ENCODE measurements at places on chromosomes 2 and 18.
A peak's percentile ranks its signal among the peaks of the same experiment; 100 is the strongest.

- DNase-seq = peak; percentile 3
Measured at GRCh38 chr2:124426625-124427024, 401.5 kb downstream of the CNTNAP5 start.

DNA sequence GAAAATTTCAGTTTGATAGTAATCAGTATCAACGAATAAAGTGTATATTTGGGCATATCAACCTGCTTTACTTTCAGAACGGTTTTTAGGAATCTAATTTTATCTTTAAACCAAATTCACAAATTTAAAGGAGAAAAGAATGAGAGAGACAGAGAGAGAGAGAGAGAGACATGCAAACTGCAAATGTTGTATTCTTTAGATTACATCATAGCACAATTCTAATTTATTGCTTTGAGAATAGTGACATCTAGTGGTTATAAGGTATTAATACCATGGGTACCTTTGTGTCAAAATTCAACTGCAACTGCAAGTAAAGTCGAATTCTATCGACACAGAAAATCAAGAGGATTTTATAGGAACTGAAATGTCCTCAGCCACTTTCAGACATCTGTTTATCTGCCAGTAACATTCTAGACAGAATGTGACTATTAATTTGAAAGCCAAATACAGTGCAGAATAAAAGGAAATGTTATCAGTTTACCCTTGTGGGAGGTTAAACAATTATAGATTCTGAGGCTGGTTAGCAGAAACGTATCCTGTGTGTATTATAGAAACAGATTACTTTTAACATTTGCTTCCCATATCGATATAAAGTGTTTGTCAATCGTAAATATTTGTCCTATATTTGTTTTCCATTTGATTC, 529.8 kb upstream of the VRK2 start:
- no peak for DNase-seq

DNA sequence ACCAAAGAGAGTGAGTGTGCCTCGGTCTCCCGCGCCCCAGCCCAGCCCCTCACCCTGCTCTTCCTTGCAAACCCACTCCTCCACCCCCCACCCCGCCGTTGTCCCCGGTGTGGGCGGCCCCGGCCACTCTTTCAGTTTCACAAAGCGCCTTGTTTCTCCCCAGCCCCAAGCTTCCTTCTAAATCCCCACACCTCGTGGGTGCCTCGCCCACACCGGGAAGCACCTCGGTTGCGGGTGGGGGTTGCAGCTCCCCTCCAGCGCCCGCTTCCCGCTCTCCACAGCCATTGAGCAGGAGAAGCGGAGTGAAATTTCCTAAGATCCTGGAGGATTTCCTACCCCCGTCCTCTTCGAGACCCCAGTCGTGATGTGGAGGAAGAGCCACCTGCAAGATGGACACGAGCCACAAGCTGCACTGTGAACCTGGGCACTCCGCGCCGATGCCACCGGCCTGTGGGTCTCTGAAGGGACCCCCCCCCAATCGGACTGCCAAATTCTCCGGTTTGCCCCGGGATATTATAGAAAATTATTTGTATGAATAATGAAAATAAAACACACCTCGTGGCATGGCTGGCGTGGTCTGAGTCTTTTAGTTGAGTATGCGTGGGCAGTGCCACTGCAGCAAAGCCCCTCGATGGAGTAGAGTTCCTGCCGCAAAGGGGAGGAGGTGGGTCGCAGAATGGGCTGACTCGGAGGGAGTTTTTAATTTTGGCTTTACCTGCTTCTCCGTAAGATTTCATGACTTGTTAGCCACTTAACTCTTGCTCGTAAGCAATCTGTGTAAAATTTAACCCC, 848 bp downstream of the TMSB10 start:
- no peak for DNase-seq

GRCh38 chr2:51149725-51150124, 117.8 kb upstream of the NRXN1 start:
- DNase-seq = no peak

- DNase-seq = no peak
Measured at GRCh38 chr18:8411492-8411891, 197.7 kb upstream of the RAB12 start.

DNA sequence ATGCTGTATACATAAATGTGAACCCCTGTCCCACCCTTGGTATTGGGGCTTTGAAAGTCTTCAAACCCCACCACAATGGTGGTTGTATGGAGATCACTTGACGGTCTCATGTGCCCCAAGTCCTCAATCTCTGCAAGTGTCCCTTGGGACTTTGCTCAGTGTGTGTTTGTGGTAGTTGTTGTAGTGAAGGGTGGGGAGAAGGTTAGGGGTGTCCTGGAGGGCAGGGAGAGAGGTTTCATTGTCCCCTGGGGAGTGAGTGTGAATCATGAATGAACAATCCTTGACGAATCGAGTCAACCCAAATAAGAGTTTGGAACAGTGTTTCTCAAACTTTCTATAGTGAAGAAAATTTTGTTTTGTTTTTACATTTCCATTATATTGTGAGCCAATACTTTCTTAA, 28.1 kb downstream of the COL4A3 start:
- no peak for DNase-seq

- no peak for DNase-seq
Measured at GRCh38 chr18:63951302-63951705, 2.2 kb downstream of the HMSD start.

- DNase-seq = no peak
Measured at GRCh38 chr2:83113953-83114352, 1345.1 kb downstream of the SUCLG1 start.

GRCh38 chr2:12781329-12781728, 64.6 kb downstream of the TRIB2 start:
- DNase-seq = no peak

GRCh38 chr2:12881952-12882351, 165.2 kb downstream of the TRIB2 start:
- no peak for DNase-seq

- peak; percentile 17 for DNase-seq
Measured at GRCh38 chr2:129240061-129240460, 739.4 kb upstream of the RAB6C start.

DNA sequence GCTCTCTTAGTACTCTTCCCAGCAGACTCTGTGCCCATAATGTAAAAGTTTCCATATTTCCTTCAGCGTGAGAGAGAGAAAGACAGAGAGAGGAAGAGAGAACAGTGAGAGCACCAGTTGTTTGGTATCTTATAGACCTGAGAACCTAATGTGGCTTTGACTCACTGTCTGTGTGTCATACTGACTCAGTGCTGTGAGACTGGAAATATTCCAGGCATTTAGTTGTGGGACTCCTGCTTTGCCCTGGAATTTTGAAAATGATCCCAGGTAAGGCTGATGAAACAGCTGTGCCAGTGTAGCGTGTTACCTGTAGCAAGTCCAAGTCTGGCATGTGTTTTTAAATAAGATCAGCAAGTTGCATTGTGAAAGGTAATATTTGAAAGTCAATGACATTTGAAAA, 87.9 kb upstream of the KCNH7 start:
- no peak for DNase-seq

DNA sequence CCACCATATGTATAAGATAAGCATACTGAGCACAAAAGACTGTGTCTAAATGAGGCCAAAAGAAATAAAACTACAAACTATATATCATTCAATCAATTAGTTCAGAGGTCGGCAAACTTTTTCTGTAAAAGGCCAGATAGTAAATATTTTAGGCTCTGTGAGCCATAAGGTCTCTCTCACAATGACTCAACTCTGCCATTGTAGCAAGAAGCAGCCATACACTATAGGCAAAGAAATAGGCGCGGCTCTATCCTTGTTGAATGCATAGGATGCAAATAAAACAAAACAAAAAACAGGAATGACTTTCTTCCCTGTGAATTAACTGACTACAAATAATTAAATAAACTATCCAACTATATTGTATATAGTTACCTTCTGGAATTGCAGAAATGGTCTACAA, 8.6 kb upstream of the CCDC88A start:
- no peak for DNase-seq

- DNase-seq = no peak
Measured at GRCh38 chr2:44545005-44545404, 183.3 kb downstream of the CAMKMT start.

DNA sequence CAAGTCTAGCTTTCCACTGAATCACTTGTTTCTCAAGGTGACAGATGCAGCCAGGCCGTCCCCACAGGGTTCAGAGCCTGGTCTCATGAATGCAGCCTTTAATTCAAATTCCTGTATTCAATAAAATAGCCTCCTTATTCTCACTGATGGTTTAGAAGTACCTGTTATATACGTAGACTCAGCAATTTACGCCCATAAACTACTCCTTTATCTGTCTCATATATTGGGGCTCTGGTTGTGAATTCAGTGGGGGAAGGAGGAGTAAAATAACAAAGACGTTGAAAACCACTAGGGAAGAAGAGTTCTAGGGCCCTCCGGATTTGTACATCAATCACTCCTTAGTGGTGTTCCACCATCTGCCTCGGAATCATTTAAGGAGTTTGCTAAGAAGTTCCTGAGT, 1.7 kb downstream of the OBSL1 start:
- DNase-seq = no peak

GRCh38 chr2:14749884-14750283, 117.4 kb downstream of the LRATD1 start:
- DNase-seq = no peak

DNA sequence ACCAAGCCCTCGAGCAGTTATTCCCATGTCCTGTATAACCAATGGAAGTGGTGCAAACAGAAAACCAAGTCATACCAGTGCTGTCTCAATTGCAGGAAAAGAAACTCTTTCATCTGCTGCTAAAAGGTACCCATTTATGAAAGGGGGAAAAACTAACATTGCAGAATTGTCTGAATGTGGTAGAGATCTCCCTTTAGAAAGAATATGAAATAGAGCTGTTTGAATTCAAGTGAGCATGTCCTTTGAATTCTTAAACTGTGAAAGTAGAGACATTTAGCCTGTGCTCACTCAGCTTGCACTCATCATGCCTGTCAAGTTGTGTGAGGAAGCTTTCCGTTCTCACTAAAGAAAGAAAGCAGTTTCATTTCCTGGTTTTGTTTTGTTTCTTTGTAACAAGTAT, 87.4 kb downstream of the EML4 start:
- no peak for DNase-seq

DNA sequence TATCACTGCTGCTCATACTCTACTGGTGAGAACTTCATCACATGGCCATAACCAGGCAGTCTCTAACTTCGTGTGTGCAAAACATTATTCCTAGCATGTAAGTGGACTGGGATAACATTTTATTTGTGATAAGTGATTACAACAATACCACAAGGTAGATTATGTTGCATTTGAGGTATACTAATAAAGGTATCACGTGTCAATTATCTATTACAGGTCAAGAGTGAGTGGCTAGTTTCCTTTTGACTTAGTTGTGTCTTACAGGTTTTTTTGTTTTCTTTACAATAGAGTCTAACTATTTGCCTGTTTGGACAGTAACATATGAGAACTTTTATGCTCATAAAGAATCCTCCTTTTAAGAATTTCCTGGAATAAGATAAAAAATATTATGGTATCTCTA, 67.2 kb upstream of the DSC1 start:
- DNase-seq = no peak

DNA sequence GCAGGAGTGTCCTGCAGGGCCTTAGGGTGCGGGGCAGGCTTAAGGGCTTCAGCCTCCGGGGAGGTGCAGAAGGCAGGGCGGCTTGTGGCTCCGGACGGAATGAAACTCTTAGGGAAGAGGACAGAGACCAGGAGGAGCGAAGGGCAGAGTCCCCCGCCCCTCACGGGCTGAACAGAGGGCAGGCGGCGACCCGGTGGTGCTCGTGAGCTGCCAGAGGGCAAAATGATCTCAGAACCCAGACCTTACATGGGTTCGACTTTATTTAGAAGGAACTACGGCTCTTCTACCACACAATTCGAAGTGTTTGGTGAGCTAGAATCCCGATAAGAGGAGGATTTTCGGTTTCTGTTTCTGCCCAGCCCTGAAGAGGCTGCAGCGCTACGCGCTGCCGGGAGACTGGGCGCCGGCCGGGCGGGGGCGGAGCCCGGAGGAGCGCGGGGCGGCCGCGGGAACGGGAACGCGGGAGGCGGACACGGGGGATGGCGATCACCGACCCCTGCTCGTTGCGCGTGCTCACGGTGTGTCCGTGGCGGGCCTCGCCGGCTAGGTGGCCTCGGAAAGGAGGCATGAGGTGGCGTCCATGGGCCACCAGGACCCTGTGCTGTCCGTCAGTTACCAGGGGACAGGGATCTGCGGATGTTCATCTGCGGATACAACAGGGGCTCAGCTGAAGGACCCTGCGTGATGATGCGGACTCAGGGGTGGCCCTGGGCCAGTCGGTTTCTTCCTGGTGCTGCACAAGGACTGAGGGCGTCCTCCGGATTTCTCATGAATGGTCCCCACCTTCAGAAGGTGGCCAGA, 4.2 kb upstream of the SP100 start:
- no peak for DNase-seq

GRCh38 chr18:56089612-56090258, 501.7 kb upstream of the TCF4 start:
- no peak for DNase-seq

DNA sequence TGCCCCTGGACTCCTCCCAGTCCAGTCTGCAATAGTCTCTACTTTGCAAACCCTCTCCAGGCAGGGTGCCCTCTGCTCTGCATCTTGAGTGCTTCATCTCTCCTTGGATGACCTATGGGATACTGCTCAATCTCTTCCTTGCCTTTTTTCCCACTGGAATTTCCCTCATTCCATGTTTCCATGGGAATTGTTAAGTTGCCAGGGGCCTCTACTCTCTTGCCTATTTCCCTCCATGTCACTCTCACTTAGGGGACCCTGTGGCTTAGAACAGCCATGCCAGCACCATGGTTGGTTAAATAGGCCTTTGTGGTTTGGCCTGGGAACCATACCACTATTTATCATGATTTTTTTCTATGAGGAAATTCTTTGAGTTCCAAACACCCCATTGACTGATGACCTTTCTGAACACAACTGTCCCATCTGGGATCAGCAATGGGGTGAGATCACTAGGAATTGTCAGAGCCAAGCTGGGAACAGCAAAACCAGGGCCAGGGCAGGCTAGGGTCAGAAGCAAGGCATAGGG, 91.4 kb upstream of the RBMS1 start:
- DNase-seq = no peak

- DNase-seq = no peak
Measured at GRCh38 chr2:170484552-170484951, 230.6 kb upstream of the SP5 start.

GRCh38 chr2:151777487-151777886, 43.2 kb upstream of the NEB start:
- DNase-seq = no peak

- DNase-seq = no peak
Measured at GRCh38 chr2:10252661-10253060, 50.0 kb upstream of the HPCAL1 start.

GRCh38 chr18:13003466-13003896, 12.3 kb downstream of the CEP192 start:
- peak; percentile 11 for DNase-seq

- DNase-seq = no peak
Measured at GRCh38 chr2:28929581-28929980, 35.1 kb downstream of the WDR43 start.

- no peak for DNase-seq
Measured at GRCh38 chr2:71281950-71282349, 49.6 kb upstream of the ZNF638 start.

Data from hippocampal formation (tissue), 2 donors.